Activated CD4-positive, alpha-beta T cell treated with anti-CD3 and anti-CD28 coated beads, Interleukin-2, amount 10 ng/mL, durations not matched to agents 24 days and 14 days (primary cell): ENCODE measurements at places on chromosomes 7 and 10. TPM values are rescaled to one million over a fixed set of nuclear protein-coding genes. Genes with fewer than 3 reads are reported as not detected.

GRCh38 chr7:76023002-76023401, 24.8 kb downstream of the STYXL1 start:
- no peak for DNase-seq
- no peak overlapping the region for H3K27ac ChIP-seq
- H3K36me3 ChIP-seq = peaks cover 35% of the 10 kb centered on the region
- peak overlapping the region; percentile 4 for H3K4me3 ChIP-seq
- H3K4me1 ChIP-seq = peaks cover 13% of the 10 kb centered on the region

- peaks cover 15% of the 10 kb centered on the region for H3K4me1 ChIP-seq
- H3K4me3 ChIP-seq = peak overlapping the region; percentile 84
- peaks cover 58% of the 10 kb centered on the region for H3K27me3 ChIP-seq
- H3K36me3 ChIP-seq = no peaks in the 10 kb centered on the region
- DNase-seq = peak; percentile 88
- no peak overlapping the region for H3K27ac ChIP-seq
Observed at GRCh38 chr7:41705109-41705901, 2.4 kb upstream of the INHBA start.

Gene TRIM73
- total RNA-seq = 3.8 and 5.8 TPM in 2 replicates

DNA sequence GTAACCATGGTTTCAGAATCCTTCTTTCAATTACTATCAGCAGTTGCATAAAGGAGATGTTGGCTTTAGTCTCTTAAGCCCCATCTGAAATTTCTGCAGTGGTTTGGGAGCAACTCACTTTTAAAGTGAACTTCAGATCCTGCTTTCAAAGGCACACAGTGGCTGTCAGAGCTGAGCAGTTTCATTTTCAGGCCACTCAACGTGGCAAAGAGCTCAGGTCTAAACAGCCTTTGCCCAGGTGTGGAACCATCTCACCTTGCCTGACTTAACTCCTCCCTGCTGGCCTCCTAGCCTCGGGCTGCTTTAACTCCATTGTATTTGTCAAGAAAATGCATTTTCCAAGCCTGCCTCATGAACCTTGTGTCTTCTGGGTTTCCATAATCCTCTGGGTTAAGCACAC, 197.5 kb upstream of the KMT2E start:
- no peak overlapping the region for H3K27ac ChIP-seq
- no peak for DNase-seq
- H3K36me3 ChIP-seq = no peaks in the 10 kb centered on the region

Gene TNRC18
- 40.0 and 43.3 TPM in 2 replicates for total RNA-seq

GRCh38 chr10:89575031-89575430, 39.6 kb upstream of the SLC16A12 start:
- peaks cover 4% of the 10 kb centered on the region for H3K27me3 ChIP-seq
- no peak for DNase-seq
- no peak overlapping the region for H3K27ac ChIP-seq
- no peak overlapping the region for H3K4me3 ChIP-seq
- H3K4me1 ChIP-seq = peaks cover 3% of the 10 kb centered on the region

Gene NCF1
- 0.54 TPM in 1 of 2 replicates, not detected in the other for total RNA-seq

DNA sequence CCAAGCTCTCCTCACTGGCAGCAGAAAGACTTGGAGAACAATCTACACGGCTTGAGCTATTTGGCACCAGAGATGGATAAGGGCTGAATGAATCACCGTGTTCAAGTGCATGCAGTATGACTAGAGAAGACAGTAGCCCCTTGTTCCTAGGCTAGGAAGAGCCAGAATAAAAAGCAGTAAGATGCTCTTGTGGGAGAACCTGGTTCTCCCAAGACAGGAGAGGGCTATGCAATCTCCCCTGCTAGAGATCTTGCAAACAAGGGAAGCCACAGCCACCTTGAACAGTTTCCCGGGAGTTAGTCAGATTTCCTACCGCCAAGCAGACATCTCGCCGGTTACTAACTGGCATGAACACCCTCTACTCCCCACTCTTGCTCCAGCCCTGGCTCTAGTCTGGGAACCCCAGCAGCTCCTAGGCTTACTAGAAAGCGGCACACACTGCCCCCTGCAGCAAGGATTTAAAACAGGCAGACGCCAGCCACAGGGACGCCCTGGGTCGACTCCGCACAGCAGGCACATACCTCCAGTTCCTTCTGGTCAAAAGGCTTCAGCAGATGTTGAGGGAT, 107.3 kb downstream of the SMURF1 start:
- H3K4me3 ChIP-seq = no peak overlapping the region
- no peak for DNase-seq
- no peak overlapping the region for H3K27ac ChIP-seq
- peaks cover 56% of the 10 kb centered on the region for H3K36me3 ChIP-seq
- no peaks in the 10 kb centered on the region for H3K4me1 ChIP-seq
- H3K27me3 ChIP-seq = no peaks in the 10 kb centered on the region

Gene TIMM23
- 105 and 110 TPM in 2 replicates for total RNA-seq

GRCh38 chr10:110498982-110499795, 1.5 kb downstream of the DUSP5 start:
- no peaks in the 10 kb centered on the region for H3K27me3 ChIP-seq
- peak; percentile 85 for DNase-seq
- peaks cover 60% of the 10 kb centered on the region for H3K4me1 ChIP-seq
- H3K27ac ChIP-seq = peak overlapping the region; percentile 92

DNA sequence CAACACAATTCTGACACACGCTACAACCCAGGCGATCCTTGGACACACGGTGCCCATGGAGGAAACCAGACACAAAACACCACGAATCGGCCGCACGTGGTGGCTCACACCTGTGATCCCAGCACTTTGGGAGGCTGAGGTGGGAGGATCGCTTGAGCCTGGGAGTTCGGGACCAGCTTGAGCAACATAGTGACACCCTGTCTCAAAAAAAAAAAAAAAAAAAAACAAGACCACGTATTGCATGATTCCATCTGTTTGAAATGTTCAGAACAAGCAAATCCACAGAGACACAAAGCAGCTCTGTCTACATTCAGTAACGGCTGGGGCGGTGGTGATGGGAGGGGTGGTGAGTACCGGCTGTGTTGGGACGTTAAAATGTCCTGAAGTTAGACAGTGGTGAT, 25.2 kb downstream of the ADAP1 start:
- H3K27me3 ChIP-seq = no peaks in the 10 kb centered on the region
- no peak for DNase-seq
- H3K27ac ChIP-seq = peak overlapping the region; percentile 75
- H3K36me3 ChIP-seq = peaks cover 26% of the 10 kb centered on the region
- no peak overlapping the region for H3K4me3 ChIP-seq
- H3K4me1 ChIP-seq = peaks cover 24% of the 10 kb centered on the region

Gene SEC61A2
- total RNA-seq = 13.3 and 21.2 TPM in 2 replicates

DNA sequence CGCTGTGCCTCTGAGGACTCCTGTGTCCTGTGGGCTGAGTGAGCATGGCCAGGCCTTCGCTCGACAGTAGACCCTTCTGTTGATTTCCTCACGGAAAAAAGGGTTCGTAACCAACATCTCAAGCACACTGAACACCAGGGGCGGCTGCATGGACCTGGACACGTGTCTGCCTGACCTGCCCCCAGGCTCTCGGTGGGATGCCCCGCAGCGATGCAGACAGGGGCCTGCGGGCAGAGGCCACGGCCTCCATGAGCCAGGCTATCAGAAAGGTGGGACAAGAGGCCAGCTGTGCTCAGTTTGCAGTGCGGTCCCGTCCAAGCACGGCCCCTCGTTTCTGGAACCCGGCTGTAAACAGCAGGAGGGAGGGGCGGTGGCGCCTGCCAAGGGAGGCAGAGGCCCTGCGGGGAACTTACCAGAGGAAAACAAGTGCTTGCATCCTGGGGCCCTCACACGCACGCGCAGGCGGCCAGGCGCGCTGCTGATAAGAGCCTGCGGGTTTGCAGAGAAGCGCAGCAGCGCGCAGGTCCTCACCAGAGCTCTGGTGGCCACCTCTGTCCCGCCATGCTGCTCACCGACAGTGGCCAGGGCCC, 10.6 kb downstream of the GPR146 start:
- H3K36me3 ChIP-seq = no peaks in the 10 kb centered on the region
- no peaks in the 10 kb centered on the region for H3K27me3 ChIP-seq
- peak overlapping the region; percentile 76 for H3K4me3 ChIP-seq
- peaks cover 16% of the 10 kb centered on the region for H3K4me1 ChIP-seq

DNA sequence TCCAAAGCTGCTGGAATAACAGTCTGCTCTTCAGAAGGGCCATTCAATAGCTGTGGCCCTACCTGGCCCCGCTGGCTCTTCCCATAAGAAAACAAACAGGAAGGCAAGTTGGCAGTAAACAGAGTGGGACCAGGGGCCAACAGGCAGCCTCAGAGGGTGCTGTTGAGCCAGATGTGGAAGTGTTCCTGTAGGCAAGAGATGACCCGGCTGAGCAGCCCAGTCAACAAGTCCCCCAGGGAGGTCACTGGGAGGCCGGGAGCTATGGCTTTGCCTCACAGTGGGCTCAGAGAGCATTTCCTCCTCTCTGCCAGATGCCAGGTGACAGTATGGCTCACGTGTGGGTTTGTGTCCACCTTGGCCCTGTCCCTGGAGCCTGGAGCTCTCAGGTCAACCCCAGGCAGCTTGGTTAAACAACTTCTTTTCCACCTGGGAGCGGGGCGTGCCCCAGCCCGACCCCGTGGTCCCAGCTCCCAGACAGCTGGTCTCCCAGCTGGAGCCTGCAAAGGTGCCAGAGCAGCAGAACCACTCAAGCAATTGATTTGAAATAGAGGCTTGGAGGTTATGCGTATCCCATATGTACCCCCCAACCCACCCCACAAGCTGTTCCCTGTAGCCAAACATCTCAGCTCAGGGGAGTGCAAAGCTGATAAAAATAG, 33.8 kb upstream of the LOXL4 start:
- no peak for DNase-seq
- no peak overlapping the region for H3K27ac ChIP-seq
- no peaks in the 10 kb centered on the region for H3K4me1 ChIP-seq
- peaks cover 8% of the 10 kb centered on the region for H3K27me3 ChIP-seq

GRCh38 chr7:137036768-137037167, 168.3 kb downstream of the CHRM2 start:
- H3K27me3 ChIP-seq = no peaks in the 10 kb centered on the region
- no peaks in the 10 kb centered on the region for H3K36me3 ChIP-seq
- no peak for DNase-seq
- no peak overlapping the region for H3K27ac ChIP-seq
- H3K4me3 ChIP-seq = no peak overlapping the region

- no peak for DNase-seq
- peak overlapping the region; percentile 7 for H3K4me3 ChIP-seq
- H3K27me3 ChIP-seq = peaks cover 2% of the 10 kb centered on the region
- H3K36me3 ChIP-seq = no peaks in the 10 kb centered on the region
- no peak overlapping the region for H3K27ac ChIP-seq
Observed at GRCh38 chr7:69823151-69823744, 225.0 kb downstream of the AUTS2 start.

DNA sequence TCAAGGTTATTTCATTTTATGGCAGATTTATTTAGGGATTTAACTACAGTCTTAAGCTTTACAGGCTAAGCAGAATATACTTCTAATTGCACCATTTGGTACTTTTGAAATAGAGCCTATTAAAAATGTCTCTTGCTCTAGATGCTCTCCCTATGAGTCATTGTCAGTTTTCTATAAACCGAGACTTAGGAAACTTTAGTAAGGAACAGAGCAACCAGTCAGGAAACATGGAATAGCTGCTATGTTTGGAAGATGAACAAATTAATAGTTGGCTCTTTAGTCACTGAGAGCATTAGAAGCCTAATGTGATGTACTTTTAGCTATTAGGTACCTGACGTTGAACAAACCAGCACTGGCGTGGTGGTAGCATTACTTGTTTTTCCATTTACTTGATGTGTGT, 35.3 kb downstream of the INPP5F start:
- peaks cover 6% of the 10 kb centered on the region for H3K4me1 ChIP-seq
- H3K4me3 ChIP-seq = no peak overlapping the region
- no peaks in the 10 kb centered on the region for H3K27me3 ChIP-seq

DNA sequence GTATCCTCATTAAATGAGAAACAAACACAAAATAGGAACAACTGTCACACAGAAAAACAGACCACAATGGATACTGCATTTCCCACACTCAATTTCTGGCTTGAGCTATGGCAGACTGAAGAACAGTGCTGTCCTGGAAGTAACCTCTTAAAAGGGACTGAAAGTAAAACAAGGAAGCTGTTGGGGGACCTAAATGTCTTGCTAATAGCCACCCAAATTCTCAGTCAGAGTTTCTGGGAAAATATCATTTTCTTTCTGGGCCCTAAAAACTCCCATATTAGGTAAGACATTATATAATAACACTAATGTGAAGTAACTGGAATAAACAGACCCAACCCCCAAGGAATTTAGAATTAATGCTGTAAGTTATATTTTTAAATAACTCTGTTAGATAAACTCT, 80.9 kb upstream of the TFEC start:
- H3K36me3 ChIP-seq = no peaks in the 10 kb centered on the region
- H3K4me3 ChIP-seq = no peak overlapping the region
- H3K27me3 ChIP-seq = peaks cover 1% of the 10 kb centered on the region

DNA sequence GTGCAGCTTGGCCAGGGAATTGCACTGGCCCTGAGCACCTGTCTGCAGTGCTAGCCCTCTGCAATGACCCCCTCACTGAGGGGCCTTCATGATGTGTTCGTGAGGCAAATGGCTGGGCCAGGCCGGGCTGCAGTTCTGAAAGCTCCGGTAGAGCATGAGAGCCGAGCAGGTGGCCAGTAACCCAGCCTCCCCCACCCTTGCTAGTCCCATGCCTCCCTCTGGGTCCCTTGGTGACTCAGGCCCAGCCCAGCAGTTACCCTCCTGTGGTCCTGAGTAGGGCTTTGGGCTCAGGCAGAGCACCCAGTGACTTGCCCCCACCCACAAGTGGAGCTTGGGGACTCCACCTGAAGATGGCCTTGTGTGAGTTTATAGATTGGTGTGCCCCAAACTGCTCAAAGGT, 16.1 kb upstream of the CSGALNACT2 start:
- H3K36me3 ChIP-seq = no peaks in the 10 kb centered on the region
- peak overlapping the region; percentile 17 for H3K4me3 ChIP-seq
- peaks cover 52% of the 10 kb centered on the region for H3K4me1 ChIP-seq
- H3K27me3 ChIP-seq = no peaks in the 10 kb centered on the region
- DNase-seq = no peak

Gene TACC2
- total RNA-seq = not detected in 2 replicates

Gene ZCCHC24
- 0.66 and 1.4 TPM in 2 replicates for total RNA-seq

DNA sequence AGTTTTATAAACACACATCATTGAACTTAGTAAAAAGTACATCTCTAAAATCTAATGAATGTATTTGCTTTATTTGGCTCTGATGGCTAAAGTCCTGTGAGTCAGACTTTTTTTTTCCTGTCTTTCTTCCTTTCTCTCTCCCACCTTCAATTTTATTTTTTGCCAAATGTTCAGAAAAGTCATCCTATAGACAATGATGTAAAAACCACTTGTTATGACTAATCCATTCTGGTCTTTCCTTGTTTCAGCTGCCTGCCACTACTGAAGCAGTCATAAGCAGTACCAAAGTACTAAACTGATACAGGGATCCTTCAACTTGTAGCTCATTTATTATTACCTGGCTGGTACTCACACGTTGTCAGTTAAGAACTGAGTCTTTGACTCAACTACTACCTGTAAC, 23.9 kb downstream of the HECTD2 start:
- H3K27me3 ChIP-seq = no peaks in the 10 kb centered on the region
- peaks cover 5% of the 10 kb centered on the region for H3K4me1 ChIP-seq
- DNase-seq = no peak
- H3K4me3 ChIP-seq = no peak overlapping the region
- H3K27ac ChIP-seq = no peak overlapping the region

Gene CLDN4
- not detected in 2 replicates for total RNA-seq

Gene CALML5
- total RNA-seq = not detected in 2 replicates

Gene NPSR1
- total RNA-seq = not detected in 2 replicates
